Cortex of kidney (tissue), 1 donor: ENCODE measurements at places on chromosomes 1 and 21.

DNA sequence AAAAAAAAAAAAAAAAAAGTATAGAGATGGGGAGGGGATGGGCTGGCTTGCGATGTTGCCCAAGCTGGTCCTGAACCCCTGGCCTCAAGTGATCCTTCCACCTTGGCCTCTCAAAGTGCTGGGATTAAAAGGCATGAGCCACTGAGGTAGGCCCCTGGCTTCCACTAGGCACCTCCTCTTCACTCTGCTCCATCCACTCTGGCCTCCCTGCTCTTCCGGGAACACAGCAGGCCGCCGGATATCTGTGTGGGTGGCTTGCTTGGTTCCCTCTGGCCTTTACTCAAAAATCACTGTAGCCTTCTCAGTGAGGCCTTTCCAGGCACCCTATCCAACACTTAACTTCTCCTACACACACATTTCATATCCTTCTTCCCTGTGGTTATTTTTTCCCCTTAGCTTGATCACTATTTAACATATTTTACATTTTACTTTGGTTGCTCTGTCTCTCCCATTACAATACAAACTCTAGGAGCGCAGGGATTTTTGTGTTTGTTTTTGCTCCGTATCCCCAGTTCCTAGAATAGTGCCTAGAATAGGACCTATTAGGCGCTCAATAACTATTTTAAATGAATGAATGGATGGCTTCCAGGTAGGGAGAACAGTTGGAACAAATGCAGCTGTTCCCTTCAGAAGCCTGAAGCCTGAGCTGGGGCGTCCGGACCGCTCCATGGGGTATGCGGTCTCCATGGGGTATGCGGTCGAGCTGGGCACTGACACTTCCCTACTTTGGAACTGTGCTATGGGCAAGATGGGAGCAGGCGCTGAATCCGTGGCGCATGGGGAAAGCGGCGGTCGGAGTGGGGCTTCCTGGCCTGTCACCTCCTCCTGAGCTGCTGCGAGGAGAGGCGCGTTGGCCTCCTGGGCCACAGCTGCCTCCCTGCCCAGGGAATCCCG lies 46.7 kb downstream of the H3-3A start:
- no peak for DNase-seq

GRCh38 chr1:39328095-39328494 lies 123.6 kb downstream of the MACF1 start:
- DNase-seq = no peak

- no peak for DNase-seq
Measured at GRCh38 chr21:26273686-26274313, 103.2 kb upstream of the APP start.

DNA sequence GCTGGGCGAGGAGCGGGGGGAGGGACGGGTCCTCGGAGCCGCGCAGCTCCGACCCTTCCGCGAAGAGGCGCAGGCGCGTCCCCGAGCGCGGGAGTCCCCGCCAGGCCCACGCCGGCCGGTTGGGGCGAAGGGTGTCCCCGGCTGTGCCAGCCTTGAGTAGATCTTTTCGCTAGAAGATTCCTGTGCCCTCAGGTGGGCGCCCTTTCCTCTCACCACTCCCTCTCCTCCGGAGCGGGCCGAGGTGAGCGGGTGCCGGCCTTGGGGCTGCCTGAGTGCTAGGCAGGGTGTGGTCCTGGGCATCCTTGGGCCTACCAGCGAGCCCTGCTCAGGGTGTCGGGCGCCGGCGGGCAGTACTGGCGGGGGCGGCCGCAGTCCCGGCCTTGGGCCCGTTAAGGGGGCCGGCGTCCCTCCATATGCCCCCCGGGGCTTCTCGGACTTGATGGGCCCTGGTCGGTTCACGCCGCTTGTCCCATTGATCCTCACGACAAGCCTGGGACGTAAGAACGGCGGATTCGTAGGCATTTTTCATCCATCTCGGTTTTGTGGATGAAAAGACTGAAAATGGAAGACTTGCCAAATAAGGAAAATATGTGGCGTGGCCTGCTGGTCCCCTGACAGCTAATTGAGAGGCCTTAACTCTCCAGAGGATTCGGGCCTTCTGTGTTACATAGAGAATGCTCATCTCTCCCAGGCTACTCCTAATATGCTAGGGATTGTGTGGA lies 712 bp downstream of the DEGS1 start:
- no peak for DNase-seq

DNA sequence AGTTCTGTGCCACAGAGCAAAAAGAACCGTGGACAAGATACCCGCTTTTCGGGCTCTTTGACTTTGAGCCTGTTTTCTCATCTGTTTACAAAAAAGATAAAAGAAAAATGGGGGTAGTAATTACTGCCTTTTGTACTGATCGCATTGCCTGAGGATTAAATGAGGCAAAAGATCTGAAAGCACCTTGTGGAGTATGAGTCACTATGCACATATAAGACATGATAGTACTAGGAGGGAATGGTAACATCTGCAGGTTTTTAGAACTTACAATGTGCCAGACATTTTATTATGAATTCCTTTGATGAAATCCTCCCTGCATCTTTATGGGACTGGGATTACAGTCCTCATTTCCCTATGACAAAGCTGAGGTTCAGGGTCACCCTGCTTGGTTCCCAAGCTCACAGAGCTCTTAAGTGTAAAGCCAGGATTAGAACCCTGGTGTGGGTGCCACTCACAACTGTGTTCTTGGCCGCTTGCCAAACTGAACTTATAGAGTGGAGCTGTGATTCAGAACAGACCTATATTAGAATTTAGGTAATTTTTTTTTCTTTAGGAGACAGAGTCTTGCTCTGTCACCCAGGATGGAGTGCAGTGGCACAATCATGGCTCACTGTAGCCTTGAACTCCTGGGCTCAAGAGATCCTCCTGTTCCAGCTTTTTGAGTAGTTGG lies 1.8 kb downstream of the DISC1 start:
- DNase-seq = no peak

GRCh38 chr1:29696656-29697390 lies 460.5 kb downstream of the PTPRU start:
- no peak for DNase-seq

DNA sequence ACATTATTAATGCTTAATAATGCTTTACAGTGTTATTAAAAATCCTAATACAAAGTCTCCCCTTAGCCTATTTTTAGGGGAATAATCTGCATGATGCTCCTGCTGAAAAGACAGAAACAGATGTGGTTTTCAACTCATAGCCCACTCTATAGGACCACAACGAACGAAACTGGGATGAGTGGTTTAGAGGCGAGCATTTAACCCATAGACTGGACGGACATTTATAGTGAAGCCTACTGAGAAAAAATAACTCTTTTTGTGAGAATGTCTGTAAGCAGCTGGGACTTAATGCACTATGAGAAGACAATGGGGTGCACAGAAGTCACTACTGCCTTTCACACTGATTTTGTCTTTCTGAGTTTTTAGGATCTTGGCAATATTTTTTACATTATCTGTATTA lies 1599.6 kb upstream of the B3GALT2 start:
- no peak for DNase-seq
